Fibroblast of the aortic adventitia (primary cell): ENCODE measurements at places on chromosomes 12 and 14.

GRCh38 chr14:42185718-42186117 lies 579.0 kb downstream of the LRFN5 start:
- DNase-seq, result no peak

DNA sequence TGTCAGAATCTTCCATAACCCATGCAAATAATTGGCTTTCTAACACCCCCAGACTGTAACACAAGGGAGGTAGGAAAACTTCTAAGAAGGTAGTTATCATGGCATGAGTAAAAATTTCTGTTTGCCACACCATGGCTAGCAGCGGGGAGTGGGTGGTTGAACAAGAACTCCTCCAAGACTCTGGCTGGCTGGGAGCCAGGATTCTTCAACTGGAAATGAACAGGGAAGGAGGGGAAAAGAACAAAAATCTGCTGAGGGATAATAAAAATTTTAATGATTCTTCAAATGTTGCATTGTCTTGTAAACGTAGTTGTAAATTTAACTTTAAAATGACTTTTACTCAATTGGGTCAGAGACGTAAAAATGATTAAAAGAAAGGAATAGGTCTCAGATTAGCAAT lies 78.9 kb downstream of the AKAP6 start:
- peak; percentile 13 for DNase-seq

DNA sequence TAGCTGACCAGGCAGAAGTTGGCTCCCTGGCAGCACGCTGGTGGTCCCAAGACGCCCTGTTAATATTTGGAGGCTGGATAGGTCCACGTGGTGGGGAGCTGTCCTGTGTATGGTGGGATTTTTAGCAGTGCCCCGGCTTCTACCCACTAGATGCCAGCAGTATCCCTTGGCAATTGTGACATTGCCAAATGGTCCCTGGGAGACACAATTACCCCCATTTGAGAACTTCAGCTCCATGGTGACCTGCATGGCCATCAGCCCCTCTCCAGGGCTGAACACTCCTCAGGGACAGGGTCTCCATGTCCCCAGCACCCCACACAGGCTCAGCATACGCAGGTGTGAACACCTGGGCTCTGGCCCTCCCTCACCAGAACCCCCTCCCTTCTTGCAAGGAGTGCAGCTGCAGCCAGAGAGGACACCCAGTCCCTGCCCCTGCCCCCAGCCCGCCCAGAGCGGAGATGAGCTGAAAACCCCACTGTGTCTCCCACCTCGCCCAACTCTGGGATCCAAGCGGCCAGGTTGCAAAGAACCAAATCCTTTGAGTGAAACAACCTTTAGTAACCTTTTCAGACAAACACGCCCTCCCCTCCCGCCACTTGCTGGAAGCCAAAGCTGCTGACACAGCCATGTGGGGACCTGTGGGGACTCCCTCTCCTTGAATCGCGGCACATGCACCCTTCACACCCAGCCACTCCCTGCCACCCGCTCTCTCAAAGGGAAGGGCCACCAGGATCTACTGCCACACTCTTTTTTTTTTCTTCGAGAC lies 120.4 kb downstream of the CALM1 start:
- no peak for DNase-seq

DNA sequence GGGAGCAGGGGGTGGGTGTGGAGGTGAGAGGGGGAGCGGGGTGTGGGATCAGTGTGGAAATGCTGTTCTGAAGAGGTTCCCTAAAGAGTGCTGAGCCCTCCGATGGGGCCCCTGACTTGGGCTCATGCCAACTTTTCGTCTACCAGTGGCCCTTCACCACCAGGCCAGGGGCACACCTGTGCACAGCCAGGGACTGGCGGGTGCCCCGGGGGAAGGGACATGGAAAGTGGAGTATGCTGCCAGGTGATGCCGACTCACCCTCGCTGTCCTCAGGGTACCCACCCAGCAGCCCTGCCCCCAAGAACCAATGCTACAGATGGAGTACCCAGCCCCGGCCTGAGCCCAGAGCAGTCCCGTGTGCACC lies 26.2 kb downstream of the AMN start:
- DNase-seq, result no peak

DNA sequence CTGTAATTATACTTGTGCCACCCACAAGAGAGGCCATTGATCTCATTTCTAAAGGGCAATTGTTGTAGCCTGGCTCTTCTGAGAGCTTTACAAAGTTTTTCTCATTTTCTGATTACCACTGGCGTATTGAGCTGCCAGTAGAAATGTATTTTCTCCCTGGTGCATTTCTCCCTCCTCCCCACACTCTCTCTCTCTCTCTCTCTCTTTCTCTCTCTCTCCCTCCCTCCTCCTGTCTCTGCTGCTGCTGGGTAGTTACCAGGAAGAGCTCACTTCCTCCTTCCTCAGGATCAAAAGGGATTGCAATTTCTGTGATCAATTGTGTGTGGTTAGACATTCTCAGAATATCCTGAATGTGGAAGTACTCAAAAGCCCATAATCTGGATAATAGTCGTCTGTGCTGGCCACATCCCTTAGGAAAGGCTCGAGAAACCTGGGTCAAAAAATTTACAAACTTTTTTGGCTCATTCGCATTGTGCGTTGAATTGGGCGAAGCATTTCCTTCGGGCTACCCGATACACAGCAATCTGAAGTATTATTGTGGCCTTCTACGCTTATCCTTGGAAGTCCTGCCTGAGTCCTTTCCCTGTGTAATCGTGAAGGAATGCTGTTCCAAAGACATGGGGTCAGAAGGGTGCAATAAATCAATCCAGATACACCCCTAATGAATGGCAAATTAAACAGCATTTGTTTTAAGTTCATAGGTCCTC lies 254.8 kb downstream of the MSRB3 start:
- DNase-seq, result peak; percentile 85

- DNase-seq, result no peak
Observed at GRCh38 chr12:120834489-120835303, 69.5 kb downstream of the SPPL3 start.

DNA sequence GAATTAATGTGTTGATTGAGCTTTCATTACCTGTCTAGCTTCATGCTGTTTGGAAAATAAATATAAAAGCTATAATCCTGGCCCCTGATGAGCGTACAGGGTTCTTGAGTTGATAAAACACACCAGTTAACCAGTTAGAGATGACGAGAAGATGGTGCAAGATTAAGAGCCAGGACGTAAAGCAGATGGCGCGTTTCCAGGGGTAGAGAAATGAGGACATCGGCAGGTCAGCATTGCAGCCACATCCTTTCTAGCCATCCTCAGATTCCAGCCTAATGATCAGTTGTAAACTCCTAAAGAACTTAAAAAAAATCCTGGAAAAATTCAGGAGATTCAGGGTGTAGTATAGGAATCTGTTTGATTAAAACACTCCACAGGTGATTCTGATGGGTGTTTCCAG lies 203.7 kb downstream of the CACNA1C start:
- no peak for DNase-seq

DNA sequence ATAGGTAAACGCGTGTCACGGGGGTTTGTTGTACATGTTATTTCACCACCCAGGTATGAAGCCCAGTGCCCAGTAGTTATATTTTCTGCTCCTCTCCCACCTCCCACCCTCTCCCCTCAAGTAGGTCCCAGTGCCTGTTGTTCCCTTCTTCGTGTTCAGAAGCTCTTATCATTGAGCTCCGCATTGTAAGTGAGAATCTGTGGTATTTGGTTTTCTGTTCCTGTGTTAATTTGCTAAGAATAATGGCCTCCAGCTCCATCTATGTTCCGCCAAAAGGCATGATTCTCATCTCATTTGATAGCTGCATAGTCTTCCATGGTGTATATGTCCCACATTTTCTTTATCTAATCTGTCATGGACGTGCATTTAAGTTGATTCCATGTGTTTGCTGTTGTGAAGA lies 6.9 kb upstream of the GPRC5D start:
- no peak for DNase-seq

GRCh38 chr12:104187446-104188155 lies 28.0 kb upstream of the TXNRD1 start:
- no peak for DNase-seq

- no peak for DNase-seq
Observed at GRCh38 chr12:99435095-99435791, 212.3 kb upstream of the GARIN6 start.

- no peak for DNase-seq
Observed at GRCh38 chr14:81252278-81252677, 31.5 kb upstream of the GTF2A1 start.
